Activated naive CD4-positive, alpha-beta T cell treated with anti-CD3 and anti-CD28 coated beads for 36 hours (primary cell): ENCODE measurements at places on chromosomes 5 and 9.

DNA sequence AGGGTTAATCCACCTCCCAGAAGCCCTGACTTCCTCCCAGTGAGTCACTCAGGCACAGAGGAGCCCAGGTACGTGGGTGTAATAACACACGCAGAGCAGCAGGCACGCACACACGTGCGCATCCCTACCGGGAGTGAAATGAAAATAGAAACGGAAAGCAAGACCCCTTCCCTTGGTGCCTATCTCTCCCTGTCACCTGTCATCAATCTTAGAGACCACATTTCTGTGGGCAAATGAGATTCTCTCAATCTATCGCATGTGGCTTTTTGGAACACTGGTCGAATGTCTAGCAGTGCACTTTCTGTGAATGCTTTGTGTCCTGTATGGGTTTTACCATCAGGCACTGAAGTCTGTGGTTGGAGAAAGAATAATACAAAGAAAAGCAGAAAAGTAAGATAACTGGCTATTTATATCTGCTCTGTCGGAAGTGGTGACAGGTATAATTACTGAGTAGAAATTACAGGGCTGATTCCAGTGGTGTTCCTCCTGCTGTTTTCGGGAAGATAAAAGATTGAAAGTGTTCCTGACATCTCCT, 137.7 kb upstream of the GRIA1 start:
- peak; percentile 46 for DNase-seq

GRCh38 chr5:77266291-77266690, 55.8 kb downstream of the PDE8B start:
- no peak for DNase-seq

DNA sequence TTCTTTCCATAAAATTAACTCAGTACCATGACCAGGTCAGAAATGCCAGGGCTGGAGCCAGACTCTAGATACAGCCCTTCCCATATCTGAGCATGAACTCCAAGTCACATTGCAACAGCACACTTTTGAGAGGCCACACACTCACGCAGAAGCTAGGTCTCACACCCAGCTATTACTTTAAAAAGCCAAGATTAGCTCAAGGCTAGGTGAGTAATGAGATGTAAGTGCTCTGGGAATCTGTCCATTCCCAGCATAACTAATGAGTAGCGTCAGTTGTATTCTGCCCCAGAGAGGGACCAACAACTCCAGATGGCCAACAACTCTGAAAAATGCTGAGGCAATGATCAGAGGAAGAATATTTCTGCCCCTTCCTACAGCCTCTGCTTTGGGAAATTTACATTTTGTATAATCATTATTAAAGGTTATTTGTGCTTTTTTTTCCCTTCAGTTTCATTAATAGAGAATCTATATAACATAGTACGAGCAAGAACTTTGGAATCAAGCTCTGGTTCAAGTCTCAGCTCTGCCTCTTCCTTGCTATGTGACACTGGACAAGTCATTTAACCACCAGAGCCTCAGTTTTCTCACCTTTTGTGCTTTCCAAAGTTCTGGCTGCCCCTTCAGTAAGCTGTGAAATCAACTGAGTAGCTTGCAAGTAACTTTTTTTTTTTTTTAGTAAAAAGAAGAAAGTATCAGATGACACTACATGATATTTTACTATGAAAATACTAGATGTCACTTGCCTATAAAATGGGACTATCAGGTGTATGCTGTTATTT, 118.3 kb downstream of the NR6A1 start:
- no peak for DNase-seq

- DNase-seq: no peak
Measured at GRCh38 chr9:30796764-30797163, 1587.7 kb upstream of the ACO1 start.

GRCh38 chr5:83059341-83059740, 17.9 kb downstream of the TMEM167A start:
- no peak for DNase-seq

- no peak for DNase-seq
Measured at GRCh38 chr5:148687427-148687826, 33.1 kb upstream of the HTR4 start.

DNA sequence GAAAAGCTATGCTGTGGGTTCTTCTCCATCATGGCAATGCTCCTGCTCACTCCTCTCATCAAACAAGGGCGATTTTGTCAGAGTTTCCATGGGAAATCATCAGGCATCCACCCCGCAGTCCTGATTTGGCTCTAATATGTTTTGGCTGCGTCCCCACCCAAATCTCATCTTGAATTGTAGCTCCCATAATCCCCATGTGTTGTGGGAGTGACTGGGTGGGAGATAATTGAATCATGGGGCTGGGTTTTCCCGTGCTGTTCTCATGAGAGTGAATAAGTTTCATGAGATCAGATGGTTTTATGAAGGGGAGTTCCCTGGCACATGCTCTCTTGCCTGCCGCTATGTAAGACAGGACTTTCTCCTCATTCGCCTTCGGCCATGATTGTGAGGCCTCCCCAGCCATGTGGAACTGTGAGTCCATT, 163.8 kb downstream of the GADD45G start:
- peak; percentile 11 for DNase-seq

GRCh38 chr9:73906671-73907070, 590.5 kb upstream of the RORB start:
- no peak for DNase-seq

GRCh38 chr5:100826133-100826532, 76.9 kb downstream of the ST8SIA4 start:
- no peak for DNase-seq

GRCh38 chr9:110148384-110148783, 59.6 kb downstream of the C9orf152 start:
- peak; percentile 83 for DNase-seq

GRCh38 chr9:33341182-33341581, 50.9 kb downstream of the NFX1 start:
- DNase-seq: no peak

- no peak for DNase-seq
Measured at GRCh38 chr9:16681652-16681987, 188.8 kb downstream of the BNC2 start.

- no peak for DNase-seq
Measured at GRCh38 chr5:73442996-73443627, 5.5 kb downstream of the FOXD1 start.

- peak; percentile 11 for DNase-seq
Measured at GRCh38 chr5:172834415-172835289, 601 bp downstream of the ERGIC1 start.

GRCh38 chr5:39053189-39053588, 21.0 kb downstream of the RICTOR start:
- no peak for DNase-seq

- no peak for DNase-seq
Measured at GRCh38 chr9:95458666-95459065, 58.1 kb downstream of the PTCH1 start.

DNA sequence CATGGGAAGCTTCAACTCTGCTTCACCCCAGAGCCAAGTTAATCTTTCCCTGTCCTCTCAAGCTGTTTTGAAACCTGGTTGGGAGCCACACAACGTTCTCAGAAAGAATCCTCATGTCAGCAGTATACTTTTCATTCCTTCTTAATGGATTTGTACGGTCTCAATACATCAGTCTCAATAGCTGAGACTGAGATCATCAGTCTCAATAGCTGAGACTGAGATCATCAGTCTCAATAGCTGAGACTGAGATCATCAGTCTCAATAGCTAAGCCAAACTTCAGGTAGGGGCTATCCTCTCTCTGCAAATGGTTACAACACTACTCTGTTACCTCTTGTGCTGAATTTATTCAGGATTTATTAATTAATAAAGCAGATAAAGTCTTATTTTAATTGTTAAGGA, 1317.4 kb upstream of the CDH9 start:
- DNase-seq: no peak

- DNase-seq: no peak
Measured at GRCh38 chr9:124489222-124489621, 18.0 kb downstream of the NR5A1 start.

DNA sequence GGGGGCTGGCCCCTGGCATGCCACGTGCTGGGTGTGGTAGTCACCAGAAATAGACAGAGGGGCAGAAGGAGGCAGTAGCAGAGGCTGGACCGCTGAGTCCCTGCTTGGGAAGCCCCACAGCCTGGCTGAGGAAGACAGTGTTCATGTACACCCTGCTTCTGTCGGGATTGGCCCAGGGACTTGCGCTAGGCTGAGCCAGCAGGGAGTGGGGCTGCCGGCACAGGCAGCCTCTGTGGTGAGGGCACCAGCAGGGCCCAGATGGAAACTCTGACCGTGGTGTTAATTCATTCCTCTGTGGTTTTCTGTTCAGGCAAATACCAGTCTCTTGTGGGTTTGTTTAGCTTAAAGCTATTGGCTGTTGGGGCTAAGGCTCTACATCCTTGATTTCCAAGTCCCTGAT, 108.6 kb upstream of the RAD23B start:
- no peak for DNase-seq

DNA sequence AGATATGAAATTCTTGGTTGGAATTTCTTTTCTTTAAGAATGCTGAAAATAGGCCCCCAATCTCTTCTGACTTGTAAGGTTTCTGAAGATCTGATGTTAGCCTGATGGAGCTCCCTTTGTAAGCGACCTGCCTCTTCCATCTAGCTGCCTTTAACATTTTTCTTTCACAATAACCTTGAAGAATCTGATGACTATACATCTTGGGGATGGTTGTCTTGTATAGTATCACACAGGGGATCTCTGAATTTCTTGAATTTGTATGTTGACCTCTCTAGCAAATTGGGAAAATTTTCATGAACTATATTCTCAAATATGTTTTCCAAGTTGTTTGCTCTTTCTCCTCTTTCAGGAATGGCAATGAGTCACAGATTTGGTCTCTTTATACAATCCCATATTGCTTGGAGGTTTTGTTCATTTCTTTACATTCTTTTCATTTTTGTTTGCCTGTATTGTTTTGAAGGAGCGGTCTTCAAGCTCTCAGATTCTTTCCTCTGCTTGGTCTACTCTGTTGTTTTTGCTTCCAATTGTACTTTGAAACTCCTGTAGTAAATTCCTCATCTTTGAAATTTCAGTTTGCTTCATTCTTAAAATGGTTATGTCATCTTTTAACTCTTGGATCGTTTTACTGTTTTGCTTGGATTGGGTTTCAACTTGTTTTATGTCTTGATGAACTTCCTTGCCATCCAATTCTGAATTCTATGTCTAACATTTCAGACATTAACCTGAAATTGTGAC, 245.2 kb upstream of the TARS1 start:
- no peak for DNase-seq

GRCh38 chr5:19099195-19099594, 888.8 kb downstream of the CDH18 start:
- DNase-seq: no peak

DNA sequence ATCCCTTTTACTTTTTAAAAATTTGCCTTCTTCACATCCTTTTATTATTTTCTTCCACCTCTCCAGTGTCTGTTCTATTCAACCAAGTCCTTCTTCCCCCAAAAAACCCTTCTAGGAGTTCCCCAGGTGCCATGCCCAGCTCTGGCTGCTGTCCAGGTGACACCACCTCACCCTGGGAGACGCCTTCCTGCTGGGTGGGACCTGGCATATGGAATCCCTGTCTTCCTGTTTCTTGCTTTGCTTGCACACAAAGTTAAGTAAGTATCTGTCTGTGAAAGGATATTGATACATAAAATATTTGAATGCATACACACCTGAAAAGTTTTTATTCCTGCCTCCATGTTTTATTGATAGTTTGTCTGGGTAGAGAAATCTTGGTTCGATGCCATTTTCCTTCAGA, 23.1 kb upstream of the MED10 start:
- DNase-seq: no peak

GRCh38 chr5:25948278-25948677, 1090.1 kb downstream of the CDH9 start:
- no peak for DNase-seq

DNA sequence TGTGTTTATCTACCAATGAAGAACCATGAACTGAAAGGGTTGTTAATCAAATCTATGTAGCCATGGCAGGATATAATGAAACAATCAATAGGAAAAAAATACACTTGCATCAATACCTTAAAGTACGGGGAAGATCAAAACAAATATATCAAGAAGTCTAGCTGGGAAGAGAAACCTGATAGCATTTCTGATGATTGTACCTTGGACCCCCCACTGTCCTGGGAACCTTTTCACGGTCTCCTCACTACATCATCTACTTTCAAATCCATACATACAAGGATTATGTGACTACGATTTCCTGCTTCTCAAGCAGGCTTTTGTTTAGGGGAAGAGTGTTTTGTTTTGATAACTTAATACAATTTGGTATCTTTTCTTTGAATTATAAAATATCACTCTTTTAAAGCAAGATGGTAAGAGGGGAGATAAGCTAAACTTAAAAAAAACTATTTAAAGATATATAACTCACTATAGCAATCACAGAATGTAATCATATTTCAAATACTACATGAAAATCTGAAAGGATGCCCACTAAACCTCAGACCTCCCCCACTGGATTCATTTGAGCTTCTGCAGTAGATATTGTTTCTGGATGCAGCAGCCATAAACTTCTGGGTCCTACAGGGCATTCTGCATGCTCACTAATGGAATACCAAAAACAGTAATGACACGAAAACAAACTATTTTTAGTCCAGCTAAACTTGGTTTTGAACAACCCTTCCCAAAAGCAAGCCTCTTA, 8.0 kb downstream of the EBF1 start:
- no peak for DNase-seq

GRCh38 chr5:32343058-32343672, 30.4 kb upstream of the MTMR12 start:
- DNase-seq: no peak

GRCh38 chr9:25889661-25890060, 211.4 kb upstream of the TUSC1 start:
- DNase-seq: no peak
